ENCODE measurements at places on chromosomes 4 and X.

GRCh38 chr4:173545440-173545839 is 15.4 kb upstream of the HAND2 start:
- no peak for DNase-seq

DNA sequence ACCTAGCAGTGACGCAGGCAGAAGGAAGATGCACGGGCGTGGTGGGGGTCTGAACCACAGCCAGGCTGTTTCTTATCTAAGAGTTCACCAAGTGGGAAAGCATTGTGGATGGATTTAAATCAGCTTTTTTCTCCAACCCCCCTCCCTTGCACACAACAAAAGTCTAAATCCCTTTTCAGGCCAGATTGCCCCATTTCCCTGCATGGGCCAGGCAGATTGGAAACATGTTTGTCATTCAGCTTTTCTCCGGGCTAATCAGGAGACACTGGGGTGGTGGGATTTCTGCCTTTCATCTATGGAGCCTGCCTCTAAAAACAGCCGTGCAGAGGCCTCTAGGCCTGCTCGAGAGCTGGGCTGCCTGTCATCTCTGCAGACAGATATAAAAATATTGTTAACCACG is 166.3 kb upstream of the LEF1 start:
- DNase-seq = no peak

GRCh38 chrX:63935835-63936234 is 150.8 kb upstream of the ARHGEF9 start:
- DNase-seq = no peak

GRCh38 chr4:106287353-106287969 is 28.5 kb downstream of the TBCK start:
- peak; percentile 37 for DNase-seq

DNA sequence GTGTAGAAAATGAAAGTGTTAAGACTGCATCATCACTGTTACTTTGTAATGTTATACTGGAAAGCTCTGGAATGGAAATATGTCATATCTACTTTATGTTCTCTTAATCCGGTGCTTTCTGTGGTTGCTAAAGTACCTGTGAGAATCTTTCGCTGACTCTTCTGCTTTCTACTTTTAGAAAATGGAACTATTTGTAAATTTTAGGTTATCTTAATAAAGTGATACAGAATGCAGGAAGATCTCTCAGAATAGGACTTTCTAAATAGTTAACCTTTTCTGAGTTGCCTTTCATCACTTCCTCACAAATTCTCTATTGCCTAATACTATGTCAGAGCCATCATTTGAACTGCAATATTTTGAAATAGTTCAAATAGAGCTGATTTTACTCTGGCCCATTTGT is 69.3 kb downstream of the BMP2K start:
- DNase-seq = no peak

GRCh38 chr4:111268769-111269414 is 646.0 kb upstream of the PITX2 start:
- DNase-seq = no peak

DNA sequence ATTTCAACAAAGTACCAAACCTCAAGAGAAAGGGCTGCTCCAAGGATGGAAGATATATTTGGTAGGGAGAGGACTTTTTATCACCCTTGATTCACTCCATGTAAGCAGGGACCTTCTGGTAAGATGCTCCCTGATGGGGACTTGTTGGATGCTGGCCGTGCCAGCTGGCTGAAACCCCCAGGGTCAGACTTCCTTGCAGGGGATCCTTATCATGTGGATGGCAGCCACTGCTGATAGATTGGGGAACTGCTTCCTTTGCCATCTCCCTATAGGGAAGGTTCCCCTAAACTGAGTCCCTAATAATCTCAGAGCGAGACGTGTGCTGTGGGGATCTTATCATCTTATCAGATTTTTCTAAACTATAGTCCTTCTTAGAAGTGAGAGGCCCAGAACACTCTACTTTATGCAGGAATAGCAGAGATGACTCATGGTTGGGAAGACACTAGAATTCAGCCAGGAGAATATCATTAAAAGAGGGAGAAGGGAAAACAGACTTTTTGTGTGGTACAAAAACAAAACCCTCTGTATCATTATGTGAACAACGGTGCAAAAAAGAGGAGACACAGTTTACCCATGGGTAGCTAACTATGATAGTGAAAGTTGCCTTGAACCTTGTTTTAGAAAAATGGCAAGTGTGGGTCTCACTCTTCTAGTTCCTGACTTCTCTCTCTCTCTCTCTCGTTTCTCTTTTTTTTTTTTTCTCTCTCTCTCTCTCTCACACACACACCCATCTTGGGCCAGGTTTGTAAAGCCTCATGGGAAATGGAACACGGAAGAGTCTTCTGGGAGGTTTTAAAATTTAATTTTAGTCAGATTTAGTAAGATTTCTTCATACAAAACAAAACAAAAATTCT is 16.1 kb downstream of the RHOH start:
- DNase-seq = no peak

GRCh38 chrX:52341493-52341892 is 27.3 kb upstream of the XAGE2 start:
- no peak for DNase-seq

GRCh38 chr4:117447925-117448324 is 362.5 kb upstream of the TRAM1L1 start:
- no peak for DNase-seq

- no peak for DNase-seq
Measured at GRCh38 chrX:103073467-103073866, 9.5 kb upstream of the BEX1 start.

GRCh38 chrX:17923546-17923945 is 62.4 kb upstream of the RAI2 start:
- DNase-seq = no peak

All from NCI-H510A (cell line).